Subcutaneous preadipocyte (primary cell): ENCODE measurements at places on chromosomes 3 and 15. TPM values are rescaled to one million over a fixed set of nuclear protein-coding genes. Genes with fewer than 3 reads are reported as not detected.

Gene CKMT1B
- not detected in 2 replicates for total RNA-seq

Gene DPPA4
- not detected in 2 replicates for total RNA-seq

Gene DUOXA2
- not detected in 2 replicates for total RNA-seq

Gene GATA2
- 1.6 TPM in 1 of 2 replicates, not detected in the other for total RNA-seq

Gene WWTR1
- total RNA-seq: 74.6 and 117 TPM in 2 replicates

Gene ACTC1
- total RNA-seq: not detected in 2 replicates

Gene FOXB1
- not detected in 2 replicates for total RNA-seq

Gene FAM107A
- total RNA-seq: under 0.01 TPM in 1 of 2 replicates, not detected in the other

Gene FANCD2OS
- total RNA-seq: not detected in 2 replicates
